Nephron progenitor cell (in vitro differentiated cells): ENCODE measurements at places on chromosomes 5 and 9.

DNA sequence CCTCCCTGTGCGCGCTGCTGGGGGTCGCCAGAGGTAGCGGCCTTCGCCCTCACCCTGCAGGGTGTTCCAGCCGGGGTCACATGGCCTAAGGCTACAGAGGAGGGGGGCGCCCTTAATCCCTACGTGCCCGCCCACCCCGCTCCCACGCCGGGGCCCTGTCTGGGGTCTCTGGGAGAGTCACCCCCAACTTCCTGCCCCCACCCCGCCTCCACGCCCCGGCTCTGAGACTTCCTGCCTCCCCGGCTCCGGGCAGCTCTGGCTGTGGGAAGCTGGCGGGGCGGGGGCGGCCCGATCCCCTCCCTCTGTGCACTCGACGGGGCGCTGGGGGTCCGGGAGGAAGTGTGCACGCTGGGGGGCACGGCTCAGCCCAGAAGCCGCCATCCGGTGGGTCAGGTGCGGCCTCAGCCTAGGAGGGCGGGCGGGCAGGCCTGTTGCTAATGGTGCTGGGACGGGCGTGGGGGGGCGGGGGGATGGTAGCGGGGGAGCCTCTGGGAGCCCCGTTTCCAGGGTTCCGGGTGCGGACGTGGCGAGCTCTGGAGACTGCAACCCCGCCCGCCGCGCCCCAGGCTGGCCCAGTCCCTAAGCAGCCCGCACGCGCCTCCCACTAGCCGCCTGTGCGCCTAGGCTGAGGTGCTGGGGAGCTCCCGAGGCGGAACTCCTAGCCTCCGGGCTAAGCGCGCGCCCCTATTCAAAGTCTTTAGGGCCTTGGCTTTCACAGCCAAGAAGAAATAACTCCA, 61.6 kb downstream of the CXXC5 start:
- peaks cover 66% of the 10 kb centered on the region for H3K4me1 ChIP-seq
- peak overlapping the region; percentile 99 for H3K27ac ChIP-seq
- H3K4me3 ChIP-seq: peak overlapping the region; percentile 58
- no peaks in the 10 kb centered on the region for H3K36me3 ChIP-seq
- peaks cover 9% of the 10 kb centered on the region for H3K27me3 ChIP-seq

GRCh38 chr9:1443450-1443849, 393.3 kb downstream of the DMRT2 start:
- H3K4me1 ChIP-seq: peaks cover 7% of the 10 kb centered on the region
- H3K27me3 ChIP-seq: peaks cover 4% of the 10 kb centered on the region
- DNase-seq: no peak
- H3K27ac ChIP-seq: no peak overlapping the region

DNA sequence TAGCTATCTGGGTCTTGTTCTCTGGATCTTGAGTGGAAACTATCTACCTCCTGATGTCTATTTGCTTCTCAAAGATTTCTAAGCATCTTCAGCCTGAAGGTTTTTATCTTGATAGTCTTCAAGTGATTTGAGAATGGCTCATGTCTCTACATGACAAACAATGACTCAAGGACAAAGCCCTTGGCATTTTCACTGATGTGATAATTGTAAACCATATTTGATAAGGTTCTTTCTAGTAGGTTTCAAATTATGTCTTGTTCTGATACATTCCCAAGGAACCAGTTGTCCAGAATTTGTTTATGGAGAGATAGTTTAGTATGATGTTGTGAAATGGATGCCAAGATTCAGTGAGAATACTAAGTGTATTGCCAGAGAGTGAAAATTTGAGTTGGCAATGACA, 1079.3 kb upstream of the CDH9 start:
- no peaks in the 10 kb centered on the region for H3K27me3 ChIP-seq
- no peak overlapping the region for H3K27ac ChIP-seq
- H3K4me3 ChIP-seq: no peak overlapping the region
- H3K36me3 ChIP-seq: no peaks in the 10 kb centered on the region

DNA sequence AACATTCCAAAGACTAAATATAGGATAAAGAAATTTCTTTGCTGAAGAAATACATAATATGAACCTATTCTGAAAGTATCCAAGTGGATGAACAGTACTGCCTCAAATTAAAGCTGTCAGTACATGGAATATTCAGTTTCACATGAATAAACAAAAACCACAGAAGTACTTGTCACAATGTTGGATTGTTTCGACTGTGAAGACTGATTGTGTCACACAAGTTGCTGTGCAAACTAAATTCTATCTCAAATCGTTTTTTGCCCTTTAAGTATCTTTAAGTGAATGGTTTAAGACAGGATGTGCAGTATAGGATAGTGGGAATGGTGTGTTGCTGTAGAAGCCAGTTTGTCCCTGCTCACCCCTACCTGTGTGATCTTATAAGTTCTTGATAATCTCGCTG, 137.4 kb upstream of the OTULINL start:
- peak overlapping the region; percentile 20 for H3K4me3 ChIP-seq
- no peaks in the 10 kb centered on the region for H3K27me3 ChIP-seq
- peak overlapping the region; percentile 75 for H3K27ac ChIP-seq
- no peak for DNase-seq
- H3K36me3 ChIP-seq: peaks cover 8% of the 10 kb centered on the region
- peaks cover 100% of the 10 kb centered on the region for H3K4me1 ChIP-seq

DNA sequence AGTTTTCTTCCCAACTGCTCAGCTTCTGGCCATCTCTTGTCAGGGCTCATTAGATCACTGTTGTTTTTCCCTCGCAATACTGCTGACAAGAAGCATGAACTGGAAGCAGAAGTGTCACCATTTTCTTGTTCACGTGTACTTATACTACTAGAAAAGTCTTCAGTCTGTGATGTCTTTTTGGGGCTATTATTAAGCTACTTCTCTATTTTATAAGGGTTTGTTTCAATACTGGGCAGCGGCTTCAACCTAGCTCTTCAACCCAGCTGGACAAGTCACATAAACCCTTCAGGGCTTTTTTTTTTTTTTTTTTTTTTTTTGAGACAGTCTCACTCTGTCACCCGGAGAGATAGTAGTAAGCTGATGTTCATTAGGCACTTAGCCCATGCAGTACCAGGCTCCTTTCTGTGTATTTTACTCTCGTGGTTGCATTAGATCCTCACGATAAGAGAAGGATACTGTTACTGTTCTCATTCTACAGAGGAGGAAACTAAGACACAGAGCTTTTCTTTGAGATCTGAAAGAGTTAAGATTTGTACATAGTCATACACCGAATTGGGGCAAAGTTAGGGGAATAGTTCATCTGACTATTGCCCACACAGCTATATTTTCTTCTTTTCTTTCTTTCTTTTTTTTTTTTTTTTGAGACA, 20.5 kb downstream of the RAPGEF1 start:
- H3K27me3 ChIP-seq: no peaks in the 10 kb centered on the region
- peak overlapping the region; percentile 61 for H3K27ac ChIP-seq
- DNase-seq: no peak

GRCh38 chr9:17476401-17476800, 102.5 kb upstream of the SH3GL2 start:
- no peak overlapping the region for H3K27ac ChIP-seq
- DNase-seq: no peak
- H3K27me3 ChIP-seq: peaks cover 4% of the 10 kb centered on the region
- H3K36me3 ChIP-seq: no peaks in the 10 kb centered on the region
- H3K4me1 ChIP-seq: no peaks in the 10 kb centered on the region
